Renal pelvis (tissue), 12 donors: ENCODE measurements at places on chromosomes 6 and 20.
A peak's percentile ranks its signal among the peaks of the same experiment; 100 is the strongest.

DNA sequence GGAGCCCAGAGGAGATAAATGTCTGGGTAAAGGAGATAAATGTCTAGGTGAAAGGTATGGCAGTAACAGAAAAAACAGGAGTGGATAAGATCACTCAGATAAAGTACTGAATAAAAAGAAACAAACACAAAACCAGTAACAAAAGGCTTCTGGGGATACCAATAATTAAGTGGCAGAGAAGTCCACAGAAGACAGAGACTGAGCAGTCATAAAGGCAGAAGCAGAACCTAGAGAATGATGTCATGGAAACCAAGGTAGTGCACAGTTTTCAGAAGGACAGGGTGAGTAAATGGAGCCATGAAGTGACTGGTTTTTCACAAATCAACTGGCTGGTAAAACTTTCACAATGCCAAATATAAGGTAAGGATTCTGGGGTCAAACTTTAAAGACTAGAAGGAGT is 80.9 kb upstream of the PLN start:
- no peak for DNase-seq

- no peak for DNase-seq
Measured at GRCh38 chr20:50834599-50835005, 39.7 kb downstream of the BCAS4 start.

- DNase-seq, result no peak
Measured at GRCh38 chr6:33905071-33905609, 101.3 kb upstream of the MLN start.

GRCh38 chr6:70130865-70131264 is 172.0 kb downstream of the COL9A1 start:
- no peak for DNase-seq

DNA sequence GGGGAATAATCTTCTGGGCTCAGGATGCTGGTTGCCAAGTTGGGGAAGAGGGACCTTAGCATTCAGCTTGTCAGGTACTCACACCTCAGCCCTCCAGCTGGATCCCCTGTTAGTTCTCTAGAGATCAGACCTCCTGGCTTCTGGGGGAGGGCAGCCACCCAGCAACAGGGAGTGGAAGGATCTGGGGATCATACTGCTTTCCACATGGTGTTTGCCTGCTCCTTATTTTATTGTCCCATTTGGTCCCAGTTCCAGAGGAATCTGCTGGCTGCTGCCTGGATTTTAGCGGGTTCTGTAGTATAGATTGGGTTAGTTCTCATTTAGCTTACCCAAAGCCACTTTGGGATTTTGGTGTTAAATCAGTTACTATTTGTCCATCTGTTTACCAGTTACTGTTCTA is 29.3 kb downstream of the KAT14 start:
- DNase-seq, result no peak

GRCh38 chr6:156166093-156166492 is 611.1 kb upstream of the ARID1B start:
- DNase-seq, result no peak

DNA sequence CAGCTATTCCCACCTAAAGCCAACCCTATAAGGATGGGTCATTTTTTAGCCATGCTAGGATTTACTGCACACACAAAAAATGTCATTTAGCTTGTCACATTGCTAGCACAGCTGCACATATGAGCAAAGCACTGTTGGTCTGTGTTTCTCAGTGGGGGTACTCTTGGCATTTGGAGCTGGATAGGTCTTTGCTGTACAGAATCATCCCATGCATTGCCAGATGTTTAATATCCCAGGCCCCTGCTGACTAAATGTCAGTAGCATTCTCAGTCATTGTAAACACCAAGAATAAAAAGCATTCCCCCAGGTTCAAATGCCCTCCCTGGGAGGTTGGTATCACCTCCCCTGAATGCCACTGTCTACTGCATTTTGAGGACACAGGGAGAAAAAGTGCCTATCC is 14.6 kb upstream of the LTV1 start:
- DNase-seq, result no peak

DNA sequence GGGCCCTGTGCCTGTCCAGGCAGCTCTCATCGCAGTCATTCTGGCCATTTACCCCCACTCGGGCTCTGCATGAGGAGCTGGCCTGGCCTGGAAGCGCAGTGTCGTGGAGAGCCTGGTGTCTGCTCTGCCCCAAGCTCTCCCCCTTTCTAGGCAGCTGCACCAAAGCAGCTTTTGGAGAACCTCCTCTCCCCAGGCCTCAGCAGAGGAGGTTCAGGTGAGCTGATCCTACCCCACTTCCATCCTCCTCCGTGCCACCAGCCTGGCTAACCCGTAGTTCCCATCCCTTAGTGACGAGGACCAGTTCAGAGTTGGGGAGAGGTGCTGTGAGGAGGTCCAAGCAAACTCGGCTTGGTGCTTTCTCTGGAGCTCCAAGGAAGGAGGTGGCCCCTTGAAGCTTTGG is 30.5 kb upstream of the PHACTR3 start:
- DNase-seq, result no peak

DNA sequence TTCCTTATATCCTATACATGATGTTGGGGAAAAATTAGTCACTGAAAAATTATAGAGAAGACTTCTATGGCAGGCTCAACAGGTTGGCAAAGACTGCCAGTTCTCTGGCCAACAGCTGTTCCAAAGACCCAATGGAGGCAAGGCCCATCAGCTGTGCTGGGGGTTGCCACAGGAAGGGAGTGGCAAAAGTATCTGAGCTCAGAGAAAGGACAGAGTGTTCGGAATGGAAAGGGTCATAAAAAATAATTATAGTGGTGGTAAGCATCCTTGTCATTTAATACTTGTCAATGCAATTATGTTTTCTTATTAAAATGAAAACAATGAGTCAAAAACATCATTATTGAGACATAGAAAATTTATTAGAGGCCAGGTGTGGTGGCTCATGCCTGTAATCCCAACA is 36.1 kb downstream of the FASTKD5 start:
- no peak for DNase-seq

DNA sequence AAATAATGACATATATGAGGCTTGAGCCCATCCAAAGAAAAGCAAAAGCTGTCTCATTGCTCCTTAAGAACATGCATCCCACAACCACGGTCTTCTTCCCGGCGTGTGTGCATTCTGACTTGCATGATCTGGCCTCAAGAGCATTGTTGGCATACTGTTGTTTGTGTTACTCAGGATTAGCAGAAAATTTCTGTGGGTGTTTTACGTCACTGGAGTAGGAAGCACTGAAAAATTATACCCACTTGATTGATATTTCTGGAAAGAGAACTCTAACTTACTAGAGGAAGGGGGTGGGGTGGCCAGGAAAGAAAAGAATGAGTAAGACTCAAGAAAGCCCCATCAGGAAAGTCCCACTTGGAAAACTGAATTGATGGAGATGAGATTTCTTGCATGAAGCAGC is 326.2 kb upstream of the PRDM1 start:
- DNase-seq, result no peak

DNA sequence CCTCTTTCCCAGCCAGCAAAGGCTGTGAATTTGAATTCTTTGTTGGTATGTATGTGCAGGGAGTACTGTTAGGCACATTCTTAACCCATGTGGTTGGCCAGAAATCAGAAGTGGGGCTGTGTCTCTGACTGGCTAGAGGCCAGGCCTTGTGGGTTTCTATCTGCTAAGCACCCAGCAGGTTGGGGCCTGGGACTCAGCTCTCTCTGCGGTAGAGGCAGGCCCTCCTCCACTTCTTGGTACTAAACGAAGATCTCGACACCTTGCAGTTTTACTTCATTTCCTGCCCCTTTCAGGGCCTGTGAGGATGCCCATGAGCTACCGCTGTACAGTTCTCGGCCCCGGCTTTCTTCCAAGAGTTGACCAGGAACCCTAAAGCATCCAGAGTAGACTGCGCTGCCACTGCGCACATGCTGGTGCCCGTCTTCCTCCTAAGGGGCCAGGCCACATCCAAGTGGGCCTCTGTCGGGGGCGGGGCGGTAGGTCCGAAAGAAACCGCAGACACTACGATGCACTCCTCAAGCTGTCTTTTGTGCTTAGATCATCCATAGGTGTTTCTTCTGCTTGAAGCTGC is 51.1 kb downstream of the TCP11 start:
- no peak for DNase-seq

DNA sequence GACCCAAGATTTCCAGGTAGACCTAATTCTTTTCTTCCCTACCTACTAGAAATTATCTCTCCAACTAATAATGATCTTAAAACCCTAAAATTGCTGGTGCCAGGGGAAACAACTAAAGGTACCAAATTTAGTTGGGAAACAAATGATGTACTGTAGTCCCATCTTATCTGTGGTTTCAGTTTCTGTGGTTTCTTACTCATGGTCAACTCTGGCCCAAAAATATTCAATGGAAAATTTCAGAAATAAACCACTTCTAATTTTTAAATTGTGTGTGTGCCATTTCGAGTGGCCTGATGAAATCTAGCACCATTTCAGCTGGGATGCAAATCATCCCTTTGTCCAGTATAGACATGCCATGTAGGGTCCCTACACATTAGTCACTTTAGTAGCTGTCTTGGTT is 475.2 kb upstream of the EPHA7 start:
- DNase-seq, result no peak

DNA sequence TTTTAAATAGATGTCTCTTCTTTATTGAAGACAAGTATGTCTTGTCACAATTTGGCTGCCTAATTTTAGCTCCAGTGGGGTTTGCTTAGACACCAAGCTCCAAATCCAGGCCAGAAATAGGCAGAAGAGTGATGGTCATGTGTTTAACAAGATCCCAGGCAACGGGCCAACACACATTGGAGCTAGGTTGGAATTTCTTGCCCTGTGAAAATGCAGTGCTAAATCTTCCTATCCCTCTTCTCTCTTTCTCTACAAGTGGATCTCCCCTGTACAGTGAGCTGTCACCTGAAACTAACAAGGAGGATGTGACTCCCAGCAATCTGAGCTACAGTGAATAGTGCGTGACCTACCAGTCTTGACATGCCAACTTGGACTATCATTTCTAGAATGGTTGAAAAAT is 65.3 kb upstream of the VGLL2 start:
- DNase-seq, result peak; percentile 12

GRCh38 chr6:126233192-126233591 is 106.7 kb upstream of the CENPW start:
- no peak for DNase-seq

- DNase-seq, result no peak
Measured at GRCh38 chr6:56335726-56336125, 88.3 kb upstream of the COL21A1 start.

DNA sequence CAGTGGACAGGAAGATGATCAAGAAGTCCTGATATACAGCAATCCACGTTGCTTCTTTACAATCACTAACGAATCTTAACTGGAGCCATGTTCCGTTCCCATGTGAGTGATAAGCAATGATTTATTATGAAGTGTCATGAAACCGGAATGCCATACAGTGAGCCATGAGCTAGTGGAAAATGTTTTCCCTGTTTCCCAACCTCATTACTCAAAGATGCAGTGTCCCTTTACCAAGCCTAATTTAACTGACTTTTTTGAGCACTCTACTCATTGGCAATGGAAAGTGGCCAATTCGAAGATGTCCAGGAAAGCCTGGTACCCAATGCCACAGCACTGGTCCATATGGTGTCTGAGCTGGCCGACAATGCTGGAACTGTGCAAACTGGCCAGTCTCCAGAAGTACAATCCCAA is 148.3 kb downstream of the ZNF217 start:
- DNase-seq, result peak; percentile 51

- no peak for DNase-seq
Measured at GRCh38 chr20:57378646-57379262, 12.4 kb upstream of the RBM38 start.

- no peak for DNase-seq
Measured at GRCh38 chr6:14634072-14634471, 516.5 kb downstream of the CD83 start.

DNA sequence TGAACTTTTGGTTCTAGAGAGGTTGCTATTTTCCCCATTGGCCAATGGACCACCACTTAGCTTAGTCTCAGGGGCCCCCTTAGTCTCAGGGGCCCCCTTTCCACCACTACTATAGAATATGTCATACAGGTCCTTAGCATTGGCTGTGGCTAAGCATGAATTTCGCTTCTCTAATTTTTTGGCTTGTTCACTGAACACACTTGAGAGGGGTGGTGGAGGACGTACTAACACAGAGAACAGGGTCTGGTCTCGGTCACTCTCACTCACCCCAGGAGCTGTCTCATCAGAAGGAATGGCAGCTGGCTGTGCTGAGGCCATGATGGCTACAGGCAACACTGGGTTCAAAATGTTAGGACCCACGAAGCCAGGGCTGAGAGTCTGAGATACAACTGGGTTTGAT is 30.3 kb downstream of the ZNF318 start:
- no peak for DNase-seq

DNA sequence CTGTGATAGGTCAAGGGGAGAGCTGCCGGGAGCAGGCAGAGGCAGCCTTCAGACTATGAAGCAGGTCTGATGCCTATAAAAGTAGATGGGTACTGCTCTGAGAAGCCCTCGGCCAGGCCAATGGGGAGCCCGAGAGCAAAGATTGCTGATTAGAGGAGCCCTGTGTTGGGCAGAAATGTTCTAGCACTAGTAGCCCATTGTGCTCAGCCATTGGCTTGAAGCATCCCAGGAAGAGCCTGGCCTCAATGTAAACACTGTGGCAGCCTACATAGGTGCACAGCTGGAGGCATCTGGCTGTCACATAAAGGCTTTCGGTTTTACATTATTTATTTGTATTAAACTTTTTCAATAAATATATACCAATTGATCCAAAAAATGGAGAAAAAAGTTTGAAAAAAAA is 67.7 kb downstream of the SNAP25 start:
- no peak for DNase-seq

DNA sequence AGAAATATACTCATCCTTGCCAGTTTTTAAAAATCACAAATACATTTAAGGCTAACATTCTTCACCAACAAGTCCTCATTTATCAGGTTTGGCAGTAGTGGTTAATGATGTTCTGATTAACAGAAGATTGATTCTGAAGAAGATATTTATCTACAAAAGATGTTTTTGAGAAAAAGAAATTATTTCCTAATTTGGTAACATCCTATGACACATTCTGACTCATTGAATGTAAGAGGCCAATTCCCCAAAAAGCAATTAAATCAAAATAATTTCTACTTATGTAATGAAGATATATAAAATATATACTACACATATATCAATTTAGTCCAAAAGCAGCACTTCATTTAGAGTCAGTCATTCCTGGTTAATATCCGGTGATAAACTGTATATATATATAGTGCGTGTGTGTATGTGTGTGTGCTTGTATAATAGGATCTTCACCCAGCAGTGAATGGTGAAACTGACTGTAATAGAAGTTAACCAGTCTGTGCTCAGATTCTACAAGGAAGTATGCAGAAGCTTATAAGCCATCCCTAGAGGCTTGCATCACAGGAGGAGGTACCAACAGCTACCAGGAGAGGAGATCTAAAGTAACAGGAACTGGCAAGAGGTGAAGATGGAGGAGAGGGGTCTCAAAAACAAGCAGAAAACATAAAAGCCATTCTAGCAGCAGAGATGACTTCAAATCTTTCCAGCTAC is 82.9 kb upstream of the MARCKS start:
- DNase-seq, result no peak

GRCh38 chr20:19695081-19695480 is 63.0 kb upstream of the RIN2 start:
- DNase-seq, result no peak

- no peak for DNase-seq
Measured at GRCh38 chr6:46273911-46274310, 103.1 kb upstream of the ENPP5 start.
